ENCODE measurements at places on chromosomes 13 and 19. TPM values are rescaled to one million over a fixed set of nuclear protein-coding genes. Genes with fewer than 3 reads are reported as not detected.

SLC10A2 gene
- not detected for total RNA-seq

ONECUT3 gene
- not detected for total RNA-seq

ZNF415 gene
- 0.86 TPM for total RNA-seq

CGB8 gene
- not detected for total RNA-seq

C1QTNF9 gene
- not detected for total RNA-seq

WDR87 gene
- total RNA-seq = not detected

MARCHF2 gene
- 149 TPM for total RNA-seq

LRG1 gene
- 0.13 TPM for total RNA-seq

ZNF99 gene
- total RNA-seq = not detected

EXOC3L2 gene
- 1.6 TPM for total RNA-seq

PCCA gene
- 28.6 TPM for total RNA-seq

MTUS2 gene
- total RNA-seq = not detected

ZNF880 gene
- total RNA-seq = 14.3 TPM

ZNF836 gene
- 5.3 TPM for total RNA-seq

NAA16 gene
- 6.2 TPM for total RNA-seq

TMEM255B gene
- 19.1 TPM for total RNA-seq

CEACAM5 gene
- total RNA-seq = not detected

All from pulmonary artery endothelial cell (primary cell).